ENCODE measurements at places on chromosomes 11 and 22.

DNA sequence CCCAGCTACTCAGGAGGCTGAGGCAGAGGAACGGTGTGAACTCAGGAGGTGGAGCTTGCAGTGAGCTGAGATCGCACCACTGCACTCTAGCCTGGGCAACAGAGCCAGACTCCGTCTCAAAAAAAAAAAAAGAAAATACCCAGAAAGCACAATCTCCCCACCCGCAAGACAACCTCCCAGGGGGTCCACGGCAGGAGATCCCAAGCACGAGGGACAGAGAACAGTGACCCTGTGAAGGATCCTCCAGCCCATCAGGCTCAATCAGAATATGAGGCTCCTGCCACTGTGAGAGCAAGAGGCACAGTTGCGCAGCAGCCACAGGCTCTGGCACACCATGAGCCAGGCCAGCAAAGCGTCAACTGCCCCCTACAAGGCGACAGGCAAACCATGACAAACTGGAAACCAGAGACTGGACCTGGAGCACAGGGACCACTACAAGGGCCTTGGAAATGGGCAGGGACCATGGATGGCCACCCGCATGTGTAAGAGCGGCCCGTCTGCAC is 164.8 kb upstream of the GRK3 start:
- no peak for DNase-seq

DNA sequence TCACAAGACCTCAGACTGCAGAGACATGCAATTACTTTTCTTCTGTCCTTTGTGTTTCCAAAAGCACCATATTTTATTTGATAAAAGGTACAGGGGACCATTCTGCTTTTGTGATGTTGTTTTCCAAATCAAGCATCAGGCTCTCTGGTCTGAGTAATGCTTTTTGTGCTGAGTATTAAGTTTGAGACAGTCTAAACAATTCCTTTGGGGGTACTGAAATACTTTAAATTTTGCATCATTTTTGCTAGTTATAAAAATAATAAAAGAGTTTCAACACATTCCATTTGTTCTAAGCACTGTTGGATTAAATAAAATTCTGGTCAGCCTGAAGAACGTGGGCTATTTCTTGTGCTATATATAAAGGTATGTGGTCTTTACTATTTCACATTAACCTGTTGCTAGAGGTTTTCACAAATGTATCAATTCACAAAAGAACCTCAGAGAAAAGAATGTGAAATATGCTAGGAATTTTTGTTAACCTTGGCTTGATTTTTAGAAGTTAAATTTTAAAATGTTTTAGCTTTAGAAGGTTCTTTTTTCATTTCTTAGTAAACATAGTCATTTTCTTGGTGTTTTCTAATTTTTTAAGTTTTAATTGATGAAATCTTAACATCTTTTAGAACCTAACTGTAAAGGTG is 61.6 kb downstream of the C22orf31 start:
- DNase-seq, result no peak

- DNase-seq, result no peak
Measured at GRCh38 chr22:50171319-50171964, 911 bp downstream of the PANX2 start.

DNA sequence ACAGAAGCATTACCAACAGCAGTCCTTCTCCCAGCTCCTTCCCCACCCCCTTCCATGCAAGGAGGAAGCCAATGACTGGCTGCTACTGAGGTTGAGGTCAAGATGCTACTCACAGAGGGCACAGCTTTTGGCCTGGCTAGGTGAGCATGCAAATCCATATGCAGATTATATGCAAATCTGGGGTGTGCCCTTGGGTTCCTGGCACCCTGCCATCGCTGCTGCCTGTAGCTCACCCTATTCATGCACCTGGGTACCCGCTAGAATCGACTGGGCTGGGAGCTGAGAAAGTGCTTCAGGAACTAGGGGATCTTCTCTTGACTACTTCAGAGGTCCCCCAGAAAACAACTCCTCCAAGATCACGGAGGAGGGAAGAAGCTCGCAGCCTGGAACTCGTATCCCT is 4.0 kb downstream of the DSCAML1 start:
- no peak for DNase-seq

GRCh38 chr11:134176284-134176683 is 47.5 kb downstream of the NCAPD3 start:
- DNase-seq, result no peak

DNA sequence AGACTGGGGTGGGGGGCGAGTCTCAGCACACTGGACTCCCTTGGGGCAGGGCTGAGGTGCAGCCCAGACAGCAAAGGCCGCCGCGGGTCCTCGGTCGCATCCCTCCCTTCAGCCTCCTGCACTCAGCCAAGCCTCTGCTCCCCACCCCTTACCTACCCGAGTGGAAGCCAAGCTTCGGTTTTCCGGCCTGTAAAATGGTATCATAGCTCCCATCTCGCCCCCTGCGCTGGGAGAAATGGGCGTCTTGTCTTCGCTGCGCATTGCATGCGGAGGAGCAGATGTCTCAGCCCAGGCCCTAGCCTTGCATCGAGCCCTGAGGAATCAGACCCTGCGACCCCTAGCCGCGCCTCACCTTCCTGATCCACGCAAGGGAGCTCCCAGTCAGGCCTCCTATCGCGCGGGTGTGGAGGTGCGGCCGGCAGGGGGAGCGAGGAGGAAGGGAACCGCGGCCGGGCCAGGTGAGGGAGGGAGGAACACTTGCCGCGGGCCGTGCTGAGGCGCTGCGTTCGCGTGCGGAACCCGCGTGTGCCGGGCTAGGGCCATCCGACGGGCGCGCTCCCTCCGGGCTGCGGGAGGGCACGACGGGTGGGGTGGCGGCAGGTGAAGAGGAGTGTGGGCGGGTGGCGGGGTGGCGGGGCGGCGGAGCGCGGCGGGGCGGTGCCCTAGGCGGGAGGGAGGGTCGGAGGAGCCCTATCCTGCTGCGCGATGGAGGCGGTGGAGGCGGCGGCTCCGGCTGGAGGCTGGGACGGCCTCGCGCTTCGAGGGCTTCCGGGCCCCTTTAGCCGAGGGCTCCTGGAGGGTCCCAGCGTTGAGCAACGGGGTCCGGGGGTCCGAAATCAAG is 4.1 kb upstream of the TBX1 start:
- no peak for DNase-seq

- no peak for DNase-seq
Measured at GRCh38 chr11:1780700-1781592, 17.2 kb upstream of the CTSD start.

DNA sequence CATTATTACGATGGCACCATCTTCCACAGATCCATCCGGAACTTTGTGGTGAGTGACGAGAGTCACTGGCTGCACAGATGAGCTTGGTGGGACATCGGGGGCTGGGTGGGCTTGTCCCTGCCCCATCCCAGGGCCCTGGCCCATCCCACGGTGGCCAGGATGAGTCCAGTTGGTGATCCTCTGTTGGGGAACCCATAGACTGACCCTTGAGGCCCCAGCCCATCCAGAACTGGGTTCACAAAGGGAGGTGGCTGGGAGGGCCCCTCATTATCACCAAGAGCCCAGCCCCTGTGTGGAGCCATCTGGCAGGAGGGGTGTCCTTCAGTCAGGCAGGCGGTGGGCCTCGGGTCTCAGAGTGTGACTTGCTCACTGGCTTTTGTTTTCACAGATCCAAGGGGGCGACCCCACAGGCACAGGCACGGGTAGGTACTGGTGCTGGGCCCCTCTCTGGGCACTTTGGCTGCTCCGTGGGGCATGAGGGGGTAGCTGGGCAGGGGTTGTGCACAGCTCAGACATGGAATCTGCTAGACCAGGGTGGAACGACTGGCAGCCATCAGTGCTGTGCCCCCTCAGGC is 22.0 kb downstream of the PPIL2 start:
- DNase-seq, result no peak

DNA sequence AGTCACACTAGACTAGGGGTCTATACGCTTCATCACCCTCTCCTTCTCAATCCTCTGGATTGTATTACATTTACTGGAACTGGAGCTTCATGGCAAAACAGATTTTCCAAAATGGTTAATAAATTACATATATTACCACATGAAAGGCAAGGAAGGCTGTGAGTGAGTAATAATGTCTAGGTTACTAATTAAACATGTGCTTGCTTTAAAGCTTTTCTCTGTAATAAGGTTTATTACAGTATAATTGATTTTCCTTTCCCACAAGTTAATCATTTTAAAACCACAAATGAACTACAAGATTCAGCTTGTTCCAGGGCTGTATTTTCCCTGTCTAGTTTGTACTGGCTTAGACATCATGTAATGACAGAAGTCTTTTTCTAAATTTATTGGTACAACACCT is 25.6 kb downstream of the MMP13 start:
- DNase-seq, result no peak

- no peak for DNase-seq
Measured at GRCh38 chr11:113484223-113484622, 9.0 kb upstream of the DRD2 start.

- no peak for DNase-seq
Measured at GRCh38 chr11:64862987-64863390, 15.4 kb downstream of the EHD1 start.

DNA sequence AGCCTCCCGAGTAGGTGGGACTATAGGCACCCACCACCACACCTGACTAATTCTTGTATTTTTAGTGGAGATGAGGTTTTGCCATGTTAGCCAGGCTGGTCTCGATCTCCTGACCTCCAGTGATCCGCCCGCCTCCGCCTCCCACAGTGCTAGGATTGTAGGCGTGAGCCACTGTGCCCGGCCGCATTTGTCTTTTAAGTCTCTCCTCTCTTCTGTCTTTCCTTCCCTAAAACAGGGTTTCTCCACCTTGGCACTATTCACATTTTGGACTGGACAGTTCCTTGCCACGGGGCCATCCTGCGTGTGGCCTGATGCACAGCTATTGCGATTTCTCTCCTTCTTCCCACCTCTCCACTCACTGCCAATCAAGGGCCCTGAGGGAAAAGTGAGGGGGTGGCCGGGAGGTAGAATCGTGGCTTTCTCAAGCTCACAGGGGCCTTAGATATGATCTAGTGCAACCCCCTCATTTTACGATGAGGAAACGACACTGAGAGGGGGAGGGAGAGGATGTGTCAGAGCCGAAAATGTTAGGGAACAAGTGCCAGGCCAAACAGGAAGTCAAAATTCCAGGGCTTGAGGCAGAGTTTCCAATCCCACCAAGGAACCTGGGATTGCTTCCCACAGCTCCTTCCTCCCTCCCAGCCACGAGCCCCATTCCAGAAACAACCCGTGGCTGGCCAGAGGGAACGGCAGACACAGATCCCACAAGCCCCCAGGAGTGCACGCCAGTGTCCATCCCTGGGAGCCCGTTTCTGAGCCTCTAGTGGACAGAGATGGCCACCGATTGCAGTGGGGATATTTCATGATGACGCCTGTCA is 21.2 kb downstream of the SCGB1A1 start:
- no peak for DNase-seq

DNA sequence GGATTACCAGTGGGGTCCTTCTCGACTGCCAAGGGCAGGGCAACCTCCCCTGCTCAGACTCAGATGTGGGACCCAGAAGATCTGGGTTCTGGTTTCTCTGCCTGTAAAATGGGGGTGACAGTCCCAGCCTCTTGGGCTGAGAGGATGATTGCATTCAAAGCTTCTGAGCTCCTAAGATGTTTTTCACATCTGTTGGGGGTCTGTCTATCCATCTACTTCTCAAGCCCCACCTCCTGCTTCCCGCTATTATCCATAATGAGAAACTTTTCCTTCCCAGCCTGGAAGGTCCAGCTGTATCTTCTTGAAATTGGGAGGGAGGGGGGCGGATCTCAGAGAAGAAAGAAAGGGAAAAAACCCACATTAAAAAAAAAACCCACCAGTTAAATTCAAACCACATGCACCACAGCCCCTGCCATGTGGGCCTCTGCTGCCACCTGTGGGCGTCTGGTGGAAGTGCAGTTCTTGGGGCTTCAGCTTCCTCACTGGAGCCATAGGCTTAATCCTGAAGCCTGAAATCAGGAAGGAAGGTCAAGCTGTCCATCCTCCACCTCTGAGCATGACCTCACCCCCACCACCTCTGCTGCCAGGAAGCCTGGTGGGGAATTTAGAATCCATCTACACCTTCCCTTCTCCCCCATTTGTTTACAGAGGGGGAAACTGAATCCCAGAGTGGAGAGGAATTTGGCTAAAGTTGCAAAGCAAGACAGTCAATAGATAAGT is 27.3 kb downstream of the ARHGEF17 start:
- no peak for DNase-seq

DNA sequence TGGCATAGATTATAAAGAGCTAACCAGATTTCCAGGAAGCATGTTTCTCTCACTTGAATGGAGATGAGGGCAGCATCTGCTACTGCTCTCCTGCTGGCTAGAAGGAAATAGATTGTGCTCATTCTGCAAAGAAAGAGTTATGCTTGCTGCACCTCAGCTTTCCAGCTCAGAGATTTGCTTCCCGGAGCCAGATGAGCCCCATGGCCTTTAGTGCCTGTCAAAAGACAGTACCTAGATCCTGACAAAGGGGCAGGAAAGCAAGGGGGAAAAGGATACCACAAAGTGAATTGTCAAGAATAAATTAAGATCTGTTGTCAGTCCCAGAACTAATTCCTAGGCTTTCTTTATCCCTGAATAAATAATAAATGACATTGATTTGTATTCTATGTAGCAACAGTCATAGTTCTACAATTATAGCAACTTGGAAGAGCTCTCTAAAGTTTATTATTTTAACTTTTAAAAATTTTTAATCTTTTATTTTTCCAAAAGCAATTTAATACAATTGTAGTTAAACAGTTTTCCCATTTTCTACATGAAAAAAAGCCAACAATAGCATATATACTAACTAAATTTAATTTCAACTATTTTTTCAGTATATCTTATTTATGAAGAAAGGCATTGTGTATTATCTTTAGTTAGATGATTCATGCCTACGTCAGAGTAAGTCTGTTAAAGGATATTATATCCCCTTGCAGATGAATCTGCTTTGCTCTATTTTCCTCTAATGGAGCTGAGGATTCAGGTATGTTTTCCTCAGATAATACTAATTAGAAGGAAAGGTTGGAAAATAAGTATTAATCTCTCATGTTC is 306.1 kb upstream of the DDI1 start:
- DNase-seq, result no peak

- no peak for DNase-seq
Measured at GRCh38 chr22:24061124-24061684, 50.1 kb downstream of the CABIN1 start.

DNA sequence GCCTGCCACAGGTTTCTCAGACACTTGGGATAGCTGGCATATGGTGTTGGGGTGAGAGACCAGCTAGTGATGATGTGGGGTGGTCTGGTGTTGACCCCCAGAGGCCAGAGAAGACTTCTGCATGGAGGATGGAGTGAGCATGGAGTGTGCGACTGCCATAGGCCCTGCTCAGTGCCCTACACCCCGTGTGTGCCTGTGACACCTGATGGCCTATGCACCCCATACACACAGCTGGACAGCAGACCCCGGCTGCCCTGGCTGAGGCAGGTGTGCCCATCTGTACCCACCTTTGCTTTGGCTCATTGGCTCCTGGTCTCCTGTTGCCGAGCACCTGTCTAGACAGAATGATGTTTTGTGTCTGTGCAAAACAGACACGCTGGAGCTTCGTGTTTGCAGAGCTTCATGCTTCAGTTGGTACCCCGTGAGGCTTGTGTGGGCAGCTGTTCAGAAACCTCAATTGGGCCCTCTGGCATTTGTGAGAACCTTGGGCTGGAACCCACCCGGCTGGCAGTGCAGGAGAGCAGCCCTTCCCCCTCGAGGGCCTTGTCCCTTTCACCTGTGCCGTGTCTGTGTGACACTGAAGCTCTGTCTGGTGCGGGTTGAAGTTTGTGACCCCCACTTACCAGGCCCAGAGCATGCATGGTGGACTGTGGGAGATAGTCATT is 27.6 kb downstream of the BCR start:
- DNase-seq, result no peak
